Fibroblast of lung (primary cell): ENCODE measurements at places on chromosomes 4 and X. TPM values are rescaled to one million over a fixed set of nuclear protein-coding genes. Genes with fewer than 3 reads are reported as not detected.

The CSN1S1 gene
- not detected in 2 replicates for total RNA-seq

The ZNF275 gene
- 6.2 and 6.3 TPM in 2 replicates for total RNA-seq

GRCh38 chr4:159242427-159242826 is 139.5 kb downstream of the RAPGEF2 start:
- no peaks in the 10 kb centered on the region for H3K36me3 ChIP-seq
- no peak for DNase-seq
- H3K27me3 ChIP-seq = no peaks in the 10 kb centered on the region
- no peaks in the 10 kb centered on the region for H3K4me1 ChIP-seq
- H3K27ac ChIP-seq = no peak overlapping the region

DNA sequence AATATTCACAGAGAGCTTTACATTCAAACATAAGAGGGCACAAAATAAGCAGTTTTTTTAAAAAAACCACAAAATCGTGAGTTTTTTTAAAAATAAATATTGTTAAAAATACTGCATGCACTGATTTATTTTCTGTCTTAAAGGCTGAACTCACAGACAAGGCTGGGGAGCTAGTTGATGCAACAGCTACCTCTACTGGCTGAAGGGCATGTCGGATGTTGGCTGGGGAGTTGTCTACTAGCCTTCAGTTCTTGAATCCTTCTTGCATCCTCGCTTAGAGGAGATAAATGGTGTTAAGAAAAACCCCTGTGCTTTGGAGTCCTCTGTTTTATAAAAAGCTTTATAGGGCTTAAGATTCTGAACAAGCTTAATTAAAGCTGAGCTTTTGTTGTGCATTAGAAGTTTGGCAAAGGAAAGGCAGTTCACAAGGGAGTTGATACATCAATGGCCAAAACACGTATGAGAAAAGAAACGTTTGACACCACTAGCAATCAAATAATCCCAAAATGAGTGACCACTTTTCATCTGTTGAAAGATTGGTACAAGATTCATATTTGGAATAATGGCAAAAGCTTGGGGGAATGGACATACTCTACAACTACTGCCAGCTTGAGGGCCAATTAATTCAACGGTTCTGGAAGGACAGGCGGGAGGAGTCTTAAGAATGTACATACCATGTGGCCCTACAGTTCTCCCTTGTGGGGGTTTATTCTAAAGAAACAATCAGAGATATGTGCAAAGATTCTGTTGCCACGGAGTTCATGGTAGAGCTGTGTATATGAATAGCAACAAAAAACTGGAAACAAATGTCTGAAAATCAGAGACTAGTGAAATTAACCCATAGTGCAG is 94.7 kb downstream of the SEL1L3 start:
- peaks cover 2% of the 10 kb centered on the region for H3K4me1 ChIP-seq
- H3K27me3 ChIP-seq = no peaks in the 10 kb centered on the region
- no peaks in the 10 kb centered on the region for H3K36me3 ChIP-seq
- H3K4me3 ChIP-seq = no peak overlapping the region
- no peak overlapping the region for H3K27ac ChIP-seq

DNA sequence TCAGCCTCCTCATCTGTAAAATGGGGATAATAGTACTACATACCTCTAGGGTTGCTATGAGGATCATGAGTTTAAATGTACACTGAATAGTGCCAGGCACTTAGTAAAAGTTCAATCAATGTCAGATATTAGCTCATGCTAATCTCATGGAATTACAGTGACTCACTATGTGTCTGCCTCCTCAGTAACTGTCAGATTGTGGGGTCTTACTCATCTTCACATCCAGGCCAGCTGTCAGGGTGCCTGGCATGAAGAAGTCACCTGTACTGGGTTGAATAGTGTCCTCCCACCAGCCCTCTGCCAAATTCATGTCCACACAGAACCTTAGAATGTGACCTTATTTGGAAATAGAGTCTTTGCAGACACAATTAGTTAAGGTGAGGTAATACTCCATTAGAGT is 54.3 kb upstream of the STIM2 start:
- no peak for DNase-seq
- no peaks in the 10 kb centered on the region for H3K4me1 ChIP-seq
- no peak overlapping the region for H3K4me3 ChIP-seq
- H3K27me3 ChIP-seq = no peaks in the 10 kb centered on the region
- no peaks in the 10 kb centered on the region for H3K36me3 ChIP-seq

DNA sequence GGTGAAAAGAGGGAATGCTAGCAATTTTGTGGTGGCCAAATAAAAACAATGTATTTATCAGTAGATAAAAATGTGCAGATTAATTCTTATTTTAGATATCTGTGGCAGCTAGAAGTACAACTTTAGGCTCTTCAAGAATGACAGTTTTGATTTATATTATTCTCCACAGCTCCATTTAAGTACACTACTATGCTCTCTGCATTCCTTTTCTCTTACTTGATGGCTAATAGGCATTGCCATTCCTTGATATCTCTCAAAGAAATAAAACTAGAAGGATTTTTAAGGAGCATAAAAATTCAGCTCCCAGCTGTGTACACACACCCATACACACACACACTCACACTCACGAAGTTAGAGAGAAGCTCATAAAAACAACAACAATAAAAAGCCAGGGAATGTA is 59.4 kb upstream of the H2AZ1 start:
- H3K27ac ChIP-seq = no peak overlapping the region
- H3K4me1 ChIP-seq = no peaks in the 10 kb centered on the region
- peak; percentile 40 for DNase-seq
- H3K4me3 ChIP-seq = no peak overlapping the region

DNA sequence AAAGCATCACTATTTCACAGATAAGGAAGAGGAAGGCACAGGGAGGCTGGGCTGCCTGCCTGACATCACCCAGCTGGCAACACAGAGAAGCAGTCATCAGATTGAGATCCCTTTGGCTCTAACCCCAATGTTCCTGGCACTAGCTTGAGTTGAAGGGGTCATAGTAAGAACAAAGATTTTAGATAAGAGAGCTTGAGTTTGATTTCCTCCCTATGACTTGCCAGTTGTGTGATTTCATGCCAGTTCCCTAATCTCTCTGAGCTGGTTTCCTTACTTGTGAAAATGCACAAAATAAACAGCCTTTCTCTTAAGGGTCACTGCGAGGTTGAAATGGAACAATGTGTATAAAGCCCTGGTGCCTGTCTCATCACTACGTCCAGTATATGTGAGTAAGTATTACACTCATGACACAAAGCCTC is 475.4 kb upstream of the HS3ST1 start:
- no peak overlapping the region for H3K27ac ChIP-seq
- H3K27me3 ChIP-seq = no peaks in the 10 kb centered on the region
- H3K4me1 ChIP-seq = no peaks in the 10 kb centered on the region

DNA sequence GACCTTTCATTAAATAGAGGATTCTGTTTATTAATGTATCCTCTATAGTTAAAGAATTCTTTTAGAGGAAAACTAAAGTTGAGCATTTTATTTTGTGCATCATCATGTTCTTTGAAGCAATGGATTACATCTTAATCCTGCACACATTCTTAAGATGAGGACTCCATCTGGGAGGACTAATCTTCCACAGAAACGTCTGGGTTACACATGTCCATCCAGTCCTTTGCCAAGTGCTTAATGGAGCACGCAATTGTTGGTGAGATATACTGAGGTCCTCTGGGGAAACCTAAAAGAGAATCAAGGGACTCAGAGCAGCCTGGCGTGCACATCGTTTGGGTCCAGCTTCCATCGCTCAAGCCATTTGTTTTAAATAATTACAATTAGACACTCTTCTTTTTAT is 115.1 kb upstream of the SFRP2 start:
- H3K4me1 ChIP-seq = no peaks in the 10 kb centered on the region
- H3K27me3 ChIP-seq = no peaks in the 10 kb centered on the region
- no peak overlapping the region for H3K27ac ChIP-seq
- no peak for DNase-seq
- no peaks in the 10 kb centered on the region for H3K36me3 ChIP-seq

DNA sequence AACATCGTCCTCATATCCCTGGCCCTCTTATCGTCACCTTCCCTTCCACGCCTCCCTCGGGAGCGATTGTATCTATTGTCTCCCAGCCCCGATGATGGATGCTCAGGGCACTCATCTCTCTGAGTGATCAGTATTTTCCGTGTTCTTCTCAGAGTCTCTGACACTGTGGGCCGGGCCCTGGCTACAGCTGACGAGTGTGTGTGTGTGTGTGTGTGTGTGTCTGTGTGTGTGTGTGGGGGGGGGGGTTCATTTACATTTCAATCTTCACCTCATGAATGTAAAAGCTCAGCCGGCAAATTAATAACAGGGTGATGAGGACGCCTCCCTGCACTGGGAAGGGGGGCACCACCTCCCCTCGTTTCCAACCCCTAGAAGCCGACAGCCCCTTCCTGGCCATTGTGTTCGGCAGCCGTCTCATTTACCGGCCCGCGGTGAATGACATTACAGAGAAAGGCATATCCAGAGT is 159.5 kb downstream of the SHOX start:
- H3K4me1 ChIP-seq = no peaks in the 10 kb centered on the region
- no peaks in the 10 kb centered on the region for H3K27me3 ChIP-seq
- H3K27ac ChIP-seq = no peak overlapping the region
- H3K4me3 ChIP-seq = no peak overlapping the region
- H3K36me3 ChIP-seq = no peaks in the 10 kb centered on the region
